GM23248 (cell line): ENCODE measurements at places on chromosomes 12 and 14.

DNA sequence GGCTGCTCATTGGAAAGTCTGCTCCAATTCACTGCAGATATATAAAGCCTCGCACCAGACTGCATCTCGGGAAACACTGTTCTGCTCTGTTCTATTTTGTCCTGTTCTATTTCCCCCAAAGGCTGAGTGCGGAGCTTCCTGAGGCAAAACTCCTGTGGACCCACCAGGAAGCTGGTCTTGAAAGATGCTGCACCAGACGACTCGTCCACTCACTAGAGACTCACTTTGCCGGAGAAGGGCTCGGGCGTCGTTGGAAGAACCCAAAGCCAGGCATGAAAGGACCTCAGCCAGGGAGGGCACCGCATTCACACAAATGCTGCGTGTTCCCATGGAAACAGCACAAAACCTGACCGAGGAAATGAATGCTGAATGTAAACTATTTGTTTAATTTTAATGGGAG, 331.2 kb upstream of the SFSWAP start:
- DNase-seq = no peak

DNA sequence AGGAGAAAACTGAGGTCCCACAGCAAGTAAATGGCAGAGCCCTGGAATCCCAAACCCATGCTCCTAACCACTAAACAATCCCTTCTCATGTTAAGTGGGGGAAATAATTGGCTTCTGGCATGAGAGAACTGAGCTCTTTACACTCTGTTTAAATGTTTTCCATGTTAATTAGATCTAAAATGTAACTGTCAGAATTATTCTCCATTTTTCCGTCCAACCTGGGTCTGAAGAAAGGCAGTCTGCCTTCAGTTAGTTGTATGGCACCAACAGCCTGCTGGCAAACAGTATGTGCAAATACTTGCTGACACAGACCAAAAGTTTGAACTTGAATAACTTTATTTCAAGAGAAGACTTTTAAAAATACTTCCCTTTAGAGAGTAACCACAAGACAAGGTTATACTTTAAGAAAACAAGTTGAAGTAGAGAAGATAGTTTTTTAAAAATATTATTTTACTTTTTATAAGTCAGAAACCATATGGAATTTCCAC, 59.7 kb downstream of the E2F7 start:
- DNase-seq = no peak

GRCh38 chr14:63972323-63972932, 119.6 kb downstream of the SYNE2 start:
- no peak for DNase-seq

- no peak for DNase-seq
Observed at GRCh38 chr14:94748667-94749347, 21.1 kb downstream of the GSC start.

DNA sequence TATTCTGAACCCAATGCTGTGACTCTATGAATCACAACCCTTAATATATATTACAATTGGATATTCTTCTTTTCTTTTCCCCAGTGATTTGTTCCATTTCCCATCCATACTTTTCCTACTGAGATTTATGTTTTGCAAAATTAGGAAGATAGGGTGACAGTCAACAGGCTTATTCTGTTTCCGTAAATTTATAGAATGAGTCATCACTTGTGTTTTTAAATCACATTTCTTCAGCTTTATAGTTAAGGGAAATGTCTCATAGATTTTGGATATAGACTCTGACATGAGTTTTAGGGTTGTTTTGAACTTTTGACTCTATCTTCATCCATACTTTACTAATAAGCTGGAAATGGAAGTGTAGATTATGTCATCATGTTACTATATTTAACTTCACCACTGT, 661.6 kb upstream of the FBXO33 start:
- no peak for DNase-seq

- DNase-seq = peak; percentile 83
Observed at GRCh38 chr14:77094672-77095284, 3.3 kb upstream of the CIPC start.

DNA sequence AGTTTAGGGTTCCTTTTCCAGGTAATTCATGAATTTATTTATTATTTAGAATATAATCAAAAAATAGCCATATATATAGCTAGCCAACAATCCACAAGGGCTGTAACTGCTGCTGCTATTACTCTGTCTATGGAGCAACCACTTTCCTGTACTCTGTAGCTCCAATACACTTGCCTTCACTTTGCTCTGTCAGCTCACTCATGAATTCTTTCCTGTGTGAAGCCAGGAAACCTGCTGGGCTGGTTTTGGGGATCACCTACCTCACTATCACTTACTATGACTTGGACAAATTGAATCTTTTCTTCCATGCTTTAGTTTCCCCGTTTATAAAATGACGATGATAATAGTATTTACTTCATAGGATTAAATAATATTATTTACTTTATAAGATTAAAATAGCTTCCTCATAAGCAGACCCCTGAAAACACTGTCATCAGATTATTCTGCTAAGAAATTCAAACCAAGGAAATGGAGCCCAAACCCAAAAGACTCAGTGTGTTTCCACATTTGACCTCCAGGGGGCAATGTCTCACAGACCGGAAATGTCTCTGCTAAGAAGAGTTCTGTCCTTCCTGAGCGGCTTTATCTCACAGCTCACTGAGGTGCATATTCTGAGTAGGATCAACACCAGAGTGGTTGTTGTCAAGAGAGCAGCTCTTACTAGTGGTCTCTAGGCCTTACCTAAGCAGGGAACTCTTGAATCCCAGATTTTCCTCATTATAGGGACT, 457.1 kb downstream of the DAD1 start:
- no peak for DNase-seq

GRCh38 chr14:55433880-55434804, 6.3 kb downstream of the TBPL2 start:
- DNase-seq = no peak
